GM13977 (cell line): ENCODE measurements at places on chromosomes 5 and 9.

GRCh38 chr5:163473635-163474243, 13.3 kb downstream of the HMMR start:
- DNase-seq = peak; percentile 29

DNA sequence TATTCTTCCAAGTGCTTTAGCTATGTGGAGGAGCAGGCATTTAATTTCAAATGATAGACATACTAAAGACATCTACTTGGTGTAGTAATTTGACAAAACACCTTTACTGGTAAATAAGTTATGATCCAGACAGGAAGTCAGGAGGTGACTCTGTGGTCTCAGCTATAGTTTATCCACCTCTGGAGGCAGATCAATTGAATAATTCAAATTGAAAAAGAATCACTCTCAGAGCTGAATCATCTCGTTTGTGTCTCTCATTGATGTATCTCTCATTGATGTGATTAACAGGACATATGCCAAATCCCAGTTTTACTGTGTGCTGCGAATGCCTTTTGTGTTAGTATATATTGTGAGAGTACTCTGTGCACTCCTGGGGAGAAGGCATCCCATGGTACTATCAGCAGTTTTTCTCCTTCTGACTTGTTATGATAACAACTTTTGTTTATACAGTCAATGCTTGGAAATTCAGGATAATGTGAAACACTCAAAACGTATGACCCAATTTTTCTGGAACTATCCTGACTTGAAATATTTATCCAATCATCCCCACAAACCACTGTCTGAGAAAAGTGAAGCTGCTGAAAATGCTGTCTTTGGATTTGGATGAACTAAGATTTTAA, 48.5 kb upstream of the DAB2 start:
- no peak for DNase-seq

DNA sequence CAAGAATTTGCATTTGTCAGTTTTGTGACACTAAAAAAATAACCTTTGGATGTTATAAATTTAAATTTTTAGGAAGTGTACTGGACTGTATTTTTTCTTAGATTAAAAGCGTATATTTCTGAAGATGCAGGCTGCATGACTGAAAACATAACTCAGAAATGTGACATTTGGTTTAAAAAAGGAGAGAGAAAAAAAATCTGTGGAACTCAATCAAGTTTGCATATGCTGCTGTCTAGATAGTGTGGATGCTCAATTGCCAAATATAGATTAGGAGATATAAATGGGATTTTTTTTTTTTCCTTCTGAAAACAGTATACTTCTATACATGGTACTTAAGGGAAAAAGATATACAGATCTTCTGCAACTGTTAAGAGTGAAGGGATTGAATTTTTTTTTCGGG, 402.3 kb downstream of the TAF11L14 start:
- no peak for DNase-seq

DNA sequence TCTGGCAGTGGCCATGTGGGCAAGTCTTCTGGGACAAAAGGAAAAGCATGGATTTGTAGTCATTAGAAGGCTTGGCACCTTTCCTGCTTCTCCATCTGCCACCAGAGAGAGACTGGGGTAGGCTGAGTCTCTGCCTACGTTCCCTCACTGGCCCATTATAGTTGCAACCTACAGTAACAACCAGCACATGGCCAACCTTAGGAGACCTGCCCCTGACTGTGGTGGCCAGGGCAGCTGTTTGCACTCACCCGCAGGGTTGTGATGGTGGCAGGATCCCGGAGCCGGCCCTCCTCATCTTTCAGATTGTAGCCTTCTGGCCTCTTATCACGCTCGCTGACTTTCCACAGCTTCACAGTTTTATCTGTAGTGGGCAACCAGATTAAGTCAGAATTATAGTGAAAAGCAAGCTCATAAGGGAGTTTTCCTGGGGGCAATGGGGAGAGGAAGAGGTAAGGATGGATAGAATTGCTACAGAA, 174.9 kb upstream of the GPR151 start:
- DNase-seq = no peak

GRCh38 chr5:6307304-6307703, 71.0 kb downstream of the MED10 start:
- no peak for DNase-seq

GRCh38 chr5:153517241-153517611, 26.8 kb downstream of the GRIA1 start:
- no peak for DNase-seq

GRCh38 chr5:78747705-78748359, 99.3 kb upstream of the LHFPL2 start:
- no peak for DNase-seq

DNA sequence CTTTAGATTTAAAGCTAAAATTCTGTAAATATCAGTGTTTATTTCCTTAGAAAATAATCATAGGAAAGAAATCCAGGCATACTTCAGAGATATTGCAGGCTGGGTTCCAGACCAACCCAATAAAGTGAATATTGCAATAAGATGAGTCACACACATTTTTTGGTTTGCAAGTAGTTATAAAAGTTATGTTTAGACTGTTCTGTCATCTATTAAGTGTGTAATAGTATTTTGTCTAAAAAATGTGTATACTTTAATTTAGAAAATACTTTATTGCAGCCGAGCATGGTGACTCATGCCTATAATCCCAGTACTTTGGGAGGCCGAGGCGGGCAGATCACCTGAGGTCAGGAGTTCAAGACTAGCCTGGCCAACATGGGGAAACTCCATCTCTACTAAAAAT, 6.9 kb upstream of the RIC1 start:
- no peak for DNase-seq

DNA sequence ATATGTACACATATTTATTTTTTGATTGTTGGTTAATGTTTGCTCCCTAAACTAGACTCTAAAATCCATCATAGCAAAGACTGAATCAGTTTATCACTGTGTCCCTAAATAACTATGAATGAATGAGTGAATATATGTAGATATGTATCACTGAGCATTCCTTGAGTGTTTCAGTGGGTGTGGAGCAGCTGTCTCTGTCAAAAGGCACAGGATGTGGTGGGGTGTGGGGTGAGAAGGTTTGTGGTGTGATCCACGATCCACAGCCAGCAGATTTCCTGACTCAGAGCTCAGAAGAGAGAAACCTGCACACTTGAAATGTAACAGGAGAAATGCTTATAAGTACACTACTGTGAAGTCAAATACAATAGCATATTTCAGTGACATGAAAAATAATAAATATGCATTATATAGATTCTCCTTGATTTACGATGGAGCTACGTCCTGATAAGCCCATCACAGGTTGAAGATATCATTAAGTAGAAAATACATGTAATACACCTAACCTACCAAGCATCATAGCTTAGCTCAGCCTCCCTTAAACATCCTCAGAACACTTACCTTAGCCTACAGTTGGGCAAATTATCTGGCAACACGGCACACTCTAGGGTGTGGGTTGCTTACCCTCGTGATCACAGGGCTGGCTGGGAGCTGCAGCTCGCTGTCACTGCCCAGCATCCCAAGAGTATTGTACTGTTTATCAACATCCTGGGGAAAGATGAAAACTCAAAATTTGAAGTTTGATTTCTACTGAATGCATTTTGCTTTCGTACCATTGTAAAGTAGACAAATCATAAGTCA, 287.0 kb downstream of the GAS1 start:
- DNase-seq = no peak

GRCh38 chr5:16809395-16810207, 126.5 kb downstream of the MYO10 start:
- no peak for DNase-seq

DNA sequence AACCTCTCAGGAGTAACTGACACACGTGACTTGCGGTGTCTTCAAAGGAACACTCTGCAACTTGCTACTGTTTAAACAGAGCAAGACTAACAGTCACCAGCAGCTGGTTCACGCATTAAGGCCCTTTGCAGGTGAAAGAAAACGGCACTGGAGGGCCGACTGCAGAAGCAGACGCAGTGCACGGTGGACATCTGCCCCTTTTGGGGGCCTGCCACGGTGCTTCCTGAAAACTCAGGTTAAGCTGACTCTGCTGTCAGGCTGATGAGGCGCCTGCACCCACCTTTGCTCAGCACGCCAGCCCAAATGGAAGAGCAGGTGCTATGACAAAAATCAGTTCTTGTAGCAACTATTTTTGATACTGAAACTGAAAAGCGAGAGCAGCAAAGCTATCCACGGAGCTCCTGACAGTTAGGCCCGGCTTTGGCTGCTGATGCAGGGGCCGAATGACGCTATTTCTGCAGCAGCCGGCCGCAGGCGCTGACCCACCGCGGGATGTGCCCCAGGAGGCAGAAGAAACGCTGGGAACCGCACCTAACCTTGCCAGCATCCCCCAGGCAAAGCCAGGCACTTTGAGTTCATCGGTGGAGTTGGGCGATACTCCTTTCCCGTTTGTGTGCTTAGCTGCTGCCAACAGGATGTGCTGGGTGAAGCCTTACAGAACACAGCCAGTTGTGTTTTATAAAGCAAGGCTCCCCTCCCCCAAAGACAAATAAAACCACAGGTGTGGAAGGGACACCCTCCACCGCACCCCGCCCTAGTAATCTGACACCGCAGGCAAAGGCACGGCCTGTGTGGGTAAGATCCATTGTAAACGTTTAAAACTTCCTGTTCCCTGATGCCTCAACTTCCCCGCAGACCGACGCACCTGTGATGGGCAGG, 21.1 kb upstream of the TERT start:
- peak; percentile 88 for DNase-seq

GRCh38 chr5:53834500-53834899, 274.1 kb downstream of the NDUFS4 start:
- DNase-seq = no peak

DNA sequence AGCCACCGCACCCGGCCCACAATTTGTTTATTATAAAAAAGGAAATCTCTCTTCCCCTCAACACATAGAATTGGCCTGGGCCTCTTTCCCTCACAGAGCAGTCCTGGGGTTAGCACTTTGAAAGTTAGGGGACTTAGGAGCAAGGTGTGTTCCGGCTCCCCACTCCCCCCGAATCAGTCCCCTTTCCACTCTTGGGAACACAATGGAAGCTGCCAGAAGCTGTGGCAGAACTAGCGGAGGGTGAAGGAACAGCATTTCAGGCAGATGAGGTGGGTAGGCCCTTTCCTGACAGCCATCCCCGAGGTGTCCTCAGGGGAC, 16.4 kb upstream of the C5orf47 start:
- DNase-seq = no peak

DNA sequence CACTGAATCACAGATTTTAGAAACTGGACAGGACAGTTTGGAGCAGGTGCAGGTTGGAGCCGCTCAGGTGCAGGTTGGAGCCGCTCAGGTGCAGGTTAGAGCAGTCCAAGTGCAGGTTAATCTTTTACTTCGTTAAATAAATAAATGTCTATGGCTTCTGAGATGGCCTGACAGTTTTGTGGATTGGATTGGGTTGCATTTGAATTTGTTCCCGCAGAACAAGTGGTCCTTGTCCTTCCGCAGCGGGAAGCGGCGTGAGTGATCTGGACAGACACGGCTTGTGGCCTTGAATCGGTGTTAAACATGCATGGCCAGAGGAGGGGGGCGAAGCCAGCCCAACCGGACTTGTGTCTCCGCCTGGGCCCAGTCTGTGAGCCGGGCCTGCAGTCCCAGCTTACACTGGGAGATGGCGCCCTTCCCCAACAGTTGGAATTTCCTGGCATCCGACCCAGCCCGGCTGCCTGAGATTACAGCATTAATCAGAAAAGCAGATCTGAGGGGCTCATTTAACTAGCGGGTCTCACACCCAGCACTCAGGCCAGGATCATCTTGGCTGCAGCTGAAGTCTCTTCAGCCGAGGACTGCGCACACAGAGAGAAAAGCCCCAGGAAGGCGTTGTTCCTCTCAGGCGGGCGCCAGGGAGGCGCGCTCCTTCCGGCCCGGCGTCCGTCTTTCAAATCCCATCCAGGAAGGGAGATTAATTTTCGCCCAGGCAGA, 1.5 kb upstream of the OLFM1 start:
- peak; percentile 81 for DNase-seq

DNA sequence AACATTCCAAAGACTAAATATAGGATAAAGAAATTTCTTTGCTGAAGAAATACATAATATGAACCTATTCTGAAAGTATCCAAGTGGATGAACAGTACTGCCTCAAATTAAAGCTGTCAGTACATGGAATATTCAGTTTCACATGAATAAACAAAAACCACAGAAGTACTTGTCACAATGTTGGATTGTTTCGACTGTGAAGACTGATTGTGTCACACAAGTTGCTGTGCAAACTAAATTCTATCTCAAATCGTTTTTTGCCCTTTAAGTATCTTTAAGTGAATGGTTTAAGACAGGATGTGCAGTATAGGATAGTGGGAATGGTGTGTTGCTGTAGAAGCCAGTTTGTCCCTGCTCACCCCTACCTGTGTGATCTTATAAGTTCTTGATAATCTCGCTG, 137.4 kb upstream of the OTULINL start:
- DNase-seq = no peak
